ENCODE measurements at places on chromosomes 5 and 9.

DNA sequence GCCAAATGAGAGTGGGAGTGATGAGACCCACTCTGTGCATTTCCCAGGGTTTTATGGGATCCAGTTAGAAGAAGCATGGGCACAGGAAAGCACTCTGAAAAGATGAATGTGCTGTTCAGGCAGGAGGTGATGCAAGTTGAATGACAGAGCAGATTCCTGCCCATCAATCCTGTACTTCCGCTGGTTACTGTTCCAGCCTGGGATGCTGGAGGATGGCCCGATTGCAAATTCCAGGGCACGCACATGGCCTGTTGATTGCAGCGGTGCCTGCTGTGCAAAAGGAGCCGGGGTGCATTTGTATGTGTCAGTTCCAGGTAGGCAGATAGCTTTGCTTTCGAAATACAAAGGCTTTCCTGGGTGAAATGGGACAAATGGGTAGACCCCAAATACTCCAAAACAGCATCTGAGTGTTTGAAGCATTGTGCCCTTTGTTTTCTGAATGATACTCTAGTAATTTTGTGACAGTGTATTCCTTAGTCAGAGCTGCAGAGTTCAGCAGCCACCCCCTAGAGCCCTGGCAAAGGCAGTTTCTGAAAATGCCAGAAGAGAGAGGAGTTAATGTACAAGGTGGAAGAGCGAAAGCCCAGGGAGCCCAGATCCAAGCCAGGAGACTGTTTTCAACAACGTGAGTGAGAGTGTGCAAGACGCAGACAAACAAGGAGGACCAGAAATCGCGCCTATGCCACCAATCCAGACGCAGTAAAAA is 454.2 kb upstream of the CLINT1 start:
- no peak overlapping the region for H3K27ac ChIP-seq
- H3K4me1 ChIP-seq: peaks cover 4% of the 10 kb centered on the region
- no peaks in the 10 kb centered on the region for H3K36me3 ChIP-seq
- no peaks in the 10 kb centered on the region for H3K27me3 ChIP-seq
- DNase-seq: no peak

- no peak for DNase-seq
- H3K27ac ChIP-seq: no peak overlapping the region
- no peaks in the 10 kb centered on the region for H3K27me3 ChIP-seq
- H3K36me3 ChIP-seq: no peaks in the 10 kb centered on the region
- peaks cover 1% of the 10 kb centered on the region for H3K4me1 ChIP-seq
- H3K4me3 ChIP-seq: no peak overlapping the region
Measured at GRCh38 chr5:133830911-133831310, 137.5 kb downstream of the C5orf15 start.

DNA sequence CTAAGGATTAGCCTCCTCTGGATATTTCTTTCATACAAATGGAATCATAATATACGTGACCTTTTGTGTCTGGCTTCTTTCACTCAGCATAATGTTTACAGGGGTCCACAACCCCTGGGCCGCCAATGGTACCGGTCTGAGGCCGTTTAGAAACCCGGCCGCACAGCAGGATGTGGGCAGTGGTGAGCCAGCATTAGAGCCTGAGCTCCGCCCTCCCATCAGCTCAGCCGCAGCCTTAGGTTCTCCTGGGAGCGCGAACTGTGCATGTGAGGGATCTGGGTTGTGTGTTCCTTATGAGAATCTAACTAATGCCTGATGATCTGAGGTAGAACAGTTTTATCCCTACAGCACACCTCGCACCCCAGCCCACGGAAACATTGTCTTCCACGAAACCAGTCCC is 229.7 kb downstream of the ICE1 start:
- no peaks in the 10 kb centered on the region for H3K36me3 ChIP-seq
- H3K4me3 ChIP-seq: no peak overlapping the region
- no peak overlapping the region for H3K27ac ChIP-seq

DNA sequence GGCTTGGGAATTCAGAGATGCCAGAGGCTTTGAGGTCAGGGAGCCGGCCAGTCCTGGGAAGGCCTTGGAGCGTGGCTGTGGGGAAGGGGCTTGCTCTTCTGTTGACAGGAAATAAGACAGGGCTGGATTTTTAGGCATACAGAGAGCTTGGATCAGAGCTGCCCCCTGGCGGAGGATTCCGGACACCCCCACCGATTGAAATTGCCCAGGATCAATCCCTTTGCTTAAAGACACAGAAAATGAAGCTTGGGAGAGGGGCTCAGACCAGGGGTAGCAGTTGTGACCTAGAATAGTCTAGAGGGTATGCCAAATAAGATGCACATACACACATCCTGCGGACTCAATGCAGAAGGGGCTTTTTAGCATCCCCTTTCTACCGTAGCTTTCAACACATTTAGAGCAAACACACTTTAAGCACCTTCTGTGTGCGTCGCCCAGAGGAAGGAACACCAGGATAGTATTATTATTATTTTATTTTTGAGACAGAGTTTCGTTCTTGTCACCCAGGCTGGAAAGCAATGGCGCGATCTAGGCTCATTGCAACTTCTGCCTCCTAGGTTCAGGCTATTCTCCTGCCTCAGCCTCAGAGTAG is 1.7 kb upstream of the NTMT1 start:
- H3K27me3 ChIP-seq: peaks cover 26% of the 10 kb centered on the region
- peaks cover 22% of the 10 kb centered on the region for H3K36me3 ChIP-seq
- DNase-seq: peak; percentile 73

DNA sequence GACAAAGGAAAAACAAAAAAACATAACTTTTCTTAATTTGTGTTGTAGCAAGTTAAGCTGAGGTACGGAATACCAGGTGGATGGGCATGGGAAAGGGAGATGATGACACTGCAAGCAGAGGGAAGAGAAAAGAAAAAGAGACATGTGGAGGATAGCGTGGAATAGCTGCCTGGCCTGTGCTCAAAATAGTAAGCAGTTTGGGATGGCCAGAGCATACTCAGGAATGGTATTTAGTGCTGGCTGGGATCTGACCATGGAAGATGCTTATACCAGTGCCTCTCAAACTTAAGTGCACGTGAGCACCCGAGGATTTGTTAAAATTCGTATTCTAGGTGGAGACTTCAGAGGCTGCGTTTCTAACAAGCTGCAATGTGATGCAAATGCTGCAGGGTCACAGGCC is 41.3 kb downstream of the LNPEP start:
- no peak for DNase-seq
- H3K36me3 ChIP-seq: no peaks in the 10 kb centered on the region
- no peaks in the 10 kb centered on the region for H3K4me1 ChIP-seq
- H3K27ac ChIP-seq: no peak overlapping the region
- no peak overlapping the region for H3K4me3 ChIP-seq
- H3K27me3 ChIP-seq: no peaks in the 10 kb centered on the region

GRCh38 chr5:177320879-177321278 is 9.2 kb upstream of the MXD3 start:
- DNase-seq: no peak
- peaks cover 2% of the 10 kb centered on the region for H3K4me1 ChIP-seq
- no peak overlapping the region for H3K4me3 ChIP-seq
- no peaks in the 10 kb centered on the region for H3K27me3 ChIP-seq
- H3K27ac ChIP-seq: no peak overlapping the region

DNA sequence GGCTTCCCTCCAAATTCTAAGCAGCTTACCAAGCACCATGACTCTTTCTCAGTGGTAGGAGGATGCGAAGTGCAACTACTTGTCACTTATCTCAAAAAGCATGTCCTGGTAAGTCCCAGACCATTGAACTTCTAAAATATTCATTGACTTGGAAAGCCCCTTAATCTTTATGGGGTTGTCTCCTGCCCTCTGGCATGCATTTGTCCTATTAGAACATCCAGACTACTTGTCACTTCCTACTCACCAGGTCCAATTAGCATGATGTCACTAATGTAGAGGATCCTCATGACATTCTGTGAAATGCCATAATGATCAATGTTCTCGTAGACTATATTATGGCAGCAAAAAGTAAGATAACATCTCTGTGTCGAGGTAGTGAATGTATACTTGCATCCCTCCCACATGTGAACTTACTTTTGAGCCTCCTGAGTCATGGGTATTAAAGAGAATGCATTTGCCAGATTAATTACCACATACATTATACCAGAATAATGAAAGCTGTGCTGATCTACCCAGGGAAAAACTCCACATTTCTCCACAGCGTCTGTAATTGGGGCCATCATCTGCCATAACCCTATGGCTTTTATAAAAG is 63.5 kb upstream of the RAD23B start:
- no peaks in the 10 kb centered on the region for H3K36me3 ChIP-seq
- no peaks in the 10 kb centered on the region for H3K27me3 ChIP-seq
- no peak overlapping the region for H3K4me3 ChIP-seq
- DNase-seq: no peak
- peaks cover 2% of the 10 kb centered on the region for H3K4me1 ChIP-seq

DNA sequence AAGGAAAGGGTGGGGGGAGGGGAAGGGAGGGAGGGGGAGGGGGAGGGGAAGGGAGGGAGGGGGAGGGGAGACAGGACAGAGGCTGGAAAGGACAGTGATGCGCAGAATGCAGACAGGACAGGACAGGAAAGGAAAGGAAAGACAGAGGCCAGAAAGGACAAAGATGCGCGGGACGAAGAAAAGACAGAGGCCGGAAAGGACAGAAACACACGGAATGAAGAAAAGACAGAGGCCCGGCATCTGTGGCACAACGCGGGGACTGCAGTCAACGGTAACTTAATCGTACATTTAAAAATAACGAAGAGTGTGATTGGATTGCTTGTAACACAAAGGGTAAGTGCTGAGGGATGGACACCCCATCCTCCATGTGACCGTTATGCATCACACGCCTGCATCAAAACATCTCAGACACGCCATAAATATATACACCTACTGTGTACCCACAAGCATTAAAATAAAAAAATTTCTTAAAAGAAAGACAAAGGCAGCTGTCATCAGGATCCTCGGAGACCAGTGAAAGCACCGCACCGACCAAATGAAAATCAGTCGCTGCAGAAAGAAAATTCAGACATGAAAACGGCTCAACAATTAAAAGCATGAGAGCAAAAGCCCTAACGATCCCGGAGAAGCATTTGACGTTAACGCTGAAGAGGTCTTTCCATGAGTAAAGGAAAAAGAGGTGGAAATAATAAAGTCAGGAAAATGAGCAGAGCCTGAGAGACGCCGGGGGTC is 52.9 kb upstream of the EXOC3 start:
- peaks cover 25% of the 10 kb centered on the region for H3K4me1 ChIP-seq
- no peaks in the 10 kb centered on the region for H3K36me3 ChIP-seq
- H3K4me3 ChIP-seq: no peak overlapping the region
- DNase-seq: no peak
- no peak overlapping the region for H3K27ac ChIP-seq

Data from neuronal stem cell (in vitro differentiated cells).